Nasal cavity respiratory epithelium epithelial cell of viscerocranial mucosa (primary cell): ENCODE measurements at places on chromosomes 3 and 15. TPM values are rescaled to one million over a fixed set of nuclear protein-coding genes. Genes with fewer than 3 reads are reported as not detected.

Gene NR1I2
- under 0.01 TPM in 2 replicates for total RNA-seq

Gene TM4SF1
- 33.5 and 121 TPM in 2 replicates for total RNA-seq

Gene CHP1
- 90.2 and 90.8 TPM in 2 replicates for total RNA-seq

Gene STRA6
- 0.34 and 3.5 TPM in 2 replicates for total RNA-seq

Gene SLC12A6
- total RNA-seq, result 24.3 and 60.5 TPM in 2 replicates

Gene KCNH8
- total RNA-seq, result not detected in 2 replicates

Gene ZDHHC19
- not detected in 2 replicates for total RNA-seq
